HepG2 (cell line): ENCODE measurements at places on chromosomes 6 and 20.
A peak's percentile ranks its signal among the peaks of the same experiment; 100 is the strongest.

GRCh38 chr6:119237177-119237715 lies 112.3 kb downstream of the MAN1A1 start:
- no peak for DNase-seq

DNA sequence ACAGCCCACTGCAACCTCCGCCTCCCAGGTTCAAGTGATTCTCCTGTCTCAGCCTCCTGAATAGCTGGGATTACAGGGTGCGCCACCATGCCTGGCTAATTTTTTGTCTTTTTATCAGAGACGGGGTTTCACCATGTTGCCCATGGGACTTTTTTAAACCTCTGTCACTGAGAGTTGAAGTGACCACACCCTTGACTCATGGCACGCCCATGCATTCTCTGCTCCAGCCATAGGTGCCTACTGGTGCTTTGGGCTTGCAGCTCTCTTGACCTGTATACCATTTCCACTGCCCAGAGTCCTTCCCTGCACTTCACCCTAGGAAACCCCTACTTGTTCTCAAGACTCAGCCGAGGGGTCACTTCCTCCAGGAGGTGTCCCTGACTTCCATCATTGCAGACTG lies 2.4 kb upstream of the SCRT2 start:
- no peak for DNase-seq

DNA sequence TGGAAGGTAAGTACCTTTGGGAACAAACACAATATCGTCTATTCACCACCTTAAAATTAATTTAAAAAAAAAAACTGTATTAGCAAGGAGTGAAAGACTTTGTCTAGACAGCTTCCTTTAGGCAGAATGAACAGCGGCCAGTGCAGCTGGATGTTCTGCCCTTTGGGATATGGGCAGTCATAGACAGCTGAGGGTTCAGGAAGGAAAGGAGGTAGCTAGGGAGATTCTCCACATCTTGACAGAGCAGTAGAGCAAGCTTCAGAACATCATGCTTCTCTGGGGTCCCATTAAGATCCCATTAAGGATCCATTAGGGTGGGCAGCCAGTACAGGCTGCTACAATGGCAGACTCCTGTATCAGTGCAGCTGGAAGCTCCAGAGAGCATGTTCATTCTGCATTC lies 46.5 kb upstream of the PLCB4 start:
- no peak for DNase-seq

DNA sequence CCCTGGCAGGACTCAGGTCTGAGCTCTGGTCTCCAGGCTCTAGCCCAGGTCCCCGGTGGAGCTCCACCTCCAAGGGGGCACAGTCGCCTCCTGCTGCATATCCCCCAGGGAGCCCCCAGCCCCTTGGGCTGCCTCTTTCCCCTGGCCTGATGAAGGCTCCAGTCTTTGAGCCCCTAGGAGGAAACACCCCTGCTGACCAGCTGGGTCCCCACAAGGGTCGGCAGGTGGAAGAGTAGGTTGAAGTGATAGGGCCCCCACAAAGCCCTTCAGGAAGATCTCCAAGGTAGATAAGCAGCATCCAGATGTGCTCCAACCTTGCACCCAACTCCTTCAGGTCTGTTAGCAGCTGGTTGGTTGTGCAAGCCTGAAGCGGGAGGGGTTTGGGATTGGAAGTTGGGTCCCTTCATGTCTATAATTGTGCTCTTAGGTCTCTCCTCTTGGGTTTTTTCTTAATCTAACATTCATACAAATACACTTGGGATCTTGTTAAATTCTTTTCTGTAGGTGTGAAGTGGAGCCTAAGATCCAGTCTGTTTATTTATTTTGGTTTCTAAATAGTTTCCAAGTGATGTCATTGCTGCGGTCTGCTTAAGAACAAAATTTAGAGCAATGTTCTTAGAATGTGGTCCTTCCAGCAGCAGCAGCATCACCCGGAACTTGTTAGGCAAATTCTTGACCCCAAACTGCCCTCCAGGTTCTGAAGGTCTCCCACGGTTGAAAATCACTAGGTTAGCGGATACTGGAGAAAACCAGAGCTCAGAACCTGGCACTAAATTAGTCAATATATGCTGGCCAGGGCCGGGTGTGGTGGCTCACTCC lies 5.1 kb downstream of the UBE2C start:
- DNase-seq: no peak

DNA sequence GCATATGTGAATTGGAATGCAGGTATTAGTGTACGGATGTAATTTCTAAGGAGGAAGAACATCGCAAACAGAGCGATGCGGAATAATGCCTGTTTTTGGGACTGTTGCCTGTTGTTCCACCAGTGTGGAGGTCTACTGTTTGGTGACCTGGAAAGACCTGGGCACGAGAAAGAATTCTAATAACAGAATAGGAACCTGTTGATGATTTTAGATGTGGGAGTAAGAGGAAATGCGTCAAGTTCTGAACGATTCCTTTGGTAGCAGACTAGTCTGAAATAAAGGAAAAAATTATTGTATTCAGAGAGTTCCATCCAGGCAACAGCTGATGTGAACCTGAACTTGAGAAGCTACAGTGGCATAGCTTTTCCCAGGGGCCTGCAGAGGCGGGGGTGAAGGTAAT lies 192.1 kb downstream of the DTNBP1 start:
- no peak for DNase-seq

GRCh38 chr6:25068866-25069265 lies 133.1 kb upstream of the RIPOR2 start:
- no peak for DNase-seq

DNA sequence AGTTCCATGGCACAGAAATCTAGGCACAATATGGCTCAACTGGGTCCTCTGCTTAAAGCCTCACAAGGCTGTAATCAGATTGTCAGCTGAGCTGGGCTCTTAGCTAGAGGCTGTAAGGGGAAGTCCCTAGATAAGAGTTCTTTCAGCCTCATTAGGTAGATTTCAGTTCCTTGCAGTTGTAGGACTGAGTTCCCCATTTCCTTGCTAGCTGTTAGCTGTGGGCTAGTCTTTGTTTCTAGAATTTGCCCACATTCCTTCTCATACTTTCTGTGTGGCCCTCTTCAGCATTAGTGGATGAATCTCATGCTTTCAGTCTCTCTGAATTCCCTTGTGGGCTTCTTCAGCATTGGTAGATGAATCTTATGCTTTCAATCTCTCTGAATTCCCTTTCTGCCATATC lies 71.0 kb upstream of the MRAP2 start:
- DNase-seq: no peak

DNA sequence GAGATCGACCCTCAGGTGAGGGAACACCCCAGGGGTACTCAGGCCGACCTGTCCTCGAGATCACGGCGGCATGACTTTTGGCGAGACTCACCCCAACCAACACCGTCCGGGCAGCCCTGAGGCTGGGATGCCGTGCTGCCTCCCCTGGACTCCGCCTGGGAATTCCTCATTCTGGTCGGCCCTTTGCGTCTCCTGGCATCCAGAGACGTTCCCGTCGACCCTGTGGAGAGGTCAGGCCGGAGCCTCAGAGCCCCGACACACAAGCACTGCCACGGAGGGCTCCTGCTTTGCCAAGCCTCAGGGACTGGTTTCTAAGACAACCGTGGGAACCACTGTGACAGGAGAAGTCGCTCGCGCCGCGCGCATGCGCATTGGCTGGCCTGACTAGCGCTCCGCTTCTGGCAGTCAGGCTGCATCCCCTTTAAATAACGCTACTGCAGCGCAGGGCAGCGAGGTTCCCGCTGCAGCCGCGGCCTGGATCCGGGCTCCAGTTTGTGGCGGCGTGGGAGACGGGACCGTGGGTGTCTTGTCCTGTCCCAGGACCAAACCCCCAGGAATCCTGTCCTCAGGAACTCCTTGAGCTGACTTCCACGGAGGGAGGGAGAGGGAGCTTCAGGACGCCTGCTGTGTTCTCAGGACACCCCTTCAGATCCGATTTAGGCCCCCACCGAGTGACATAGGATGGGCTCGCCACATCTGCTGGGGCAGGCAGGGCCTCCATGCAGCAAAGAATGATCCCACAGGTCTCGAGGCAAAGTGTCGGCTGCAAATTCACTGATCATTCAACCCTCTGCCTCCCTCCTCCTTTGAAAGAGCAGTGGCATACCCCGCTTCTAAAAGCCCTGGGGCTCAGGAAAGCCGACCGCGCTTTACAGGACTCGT lies 163.2 kb upstream of the ZNF337 start:
- DNase-seq: peak; percentile 65

DNA sequence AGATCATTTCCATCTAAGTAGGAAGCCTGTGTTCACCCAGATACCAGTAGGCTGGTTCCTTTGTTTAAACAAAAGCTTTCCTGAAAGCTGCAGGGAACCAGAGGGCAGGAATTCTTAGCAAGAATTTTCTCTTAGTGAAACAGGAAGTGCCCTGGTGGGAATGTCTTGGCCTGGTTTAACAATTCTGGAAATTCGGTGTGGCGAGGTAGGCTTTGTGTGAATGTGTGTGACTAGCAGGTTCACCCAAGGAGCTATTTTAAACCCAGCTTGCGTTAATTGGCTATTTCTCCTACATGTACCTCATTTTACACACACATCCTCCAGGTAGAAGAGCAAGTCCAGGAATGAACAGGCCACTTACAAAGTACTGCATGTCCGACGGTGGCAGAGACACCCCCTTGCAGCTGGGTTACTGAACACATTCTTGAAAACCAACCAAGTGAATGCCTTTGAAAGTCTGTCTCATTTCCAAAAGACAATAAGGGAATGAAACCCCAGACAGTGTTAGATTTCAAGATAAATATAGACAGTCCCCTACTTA lies 64.6 kb downstream of the GFOD1 start:
- DNase-seq: no peak

DNA sequence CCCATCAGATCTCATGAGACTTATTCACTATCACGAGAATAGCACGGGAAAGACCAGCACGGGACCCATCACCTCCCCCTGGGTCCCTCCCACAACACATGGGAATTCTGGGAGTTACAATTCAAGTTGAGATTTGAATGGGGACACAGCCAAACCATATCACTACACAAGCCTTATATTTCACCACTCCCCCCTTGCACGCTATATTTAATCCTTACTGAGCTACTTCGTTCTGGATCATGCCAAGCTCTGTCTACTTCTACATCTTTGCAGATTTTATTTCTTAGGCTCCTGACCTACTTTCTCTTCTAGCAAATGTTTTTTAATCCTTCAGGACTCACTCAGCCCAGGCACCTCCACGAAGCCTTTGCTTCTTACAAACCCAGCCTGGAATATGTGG lies 452.6 kb upstream of the SOX4 start:
- no peak for DNase-seq

- DNase-seq: no peak
Observed at GRCh38 chr6:72746276-72746675, 124.4 kb downstream of the KCNQ5 start.

DNA sequence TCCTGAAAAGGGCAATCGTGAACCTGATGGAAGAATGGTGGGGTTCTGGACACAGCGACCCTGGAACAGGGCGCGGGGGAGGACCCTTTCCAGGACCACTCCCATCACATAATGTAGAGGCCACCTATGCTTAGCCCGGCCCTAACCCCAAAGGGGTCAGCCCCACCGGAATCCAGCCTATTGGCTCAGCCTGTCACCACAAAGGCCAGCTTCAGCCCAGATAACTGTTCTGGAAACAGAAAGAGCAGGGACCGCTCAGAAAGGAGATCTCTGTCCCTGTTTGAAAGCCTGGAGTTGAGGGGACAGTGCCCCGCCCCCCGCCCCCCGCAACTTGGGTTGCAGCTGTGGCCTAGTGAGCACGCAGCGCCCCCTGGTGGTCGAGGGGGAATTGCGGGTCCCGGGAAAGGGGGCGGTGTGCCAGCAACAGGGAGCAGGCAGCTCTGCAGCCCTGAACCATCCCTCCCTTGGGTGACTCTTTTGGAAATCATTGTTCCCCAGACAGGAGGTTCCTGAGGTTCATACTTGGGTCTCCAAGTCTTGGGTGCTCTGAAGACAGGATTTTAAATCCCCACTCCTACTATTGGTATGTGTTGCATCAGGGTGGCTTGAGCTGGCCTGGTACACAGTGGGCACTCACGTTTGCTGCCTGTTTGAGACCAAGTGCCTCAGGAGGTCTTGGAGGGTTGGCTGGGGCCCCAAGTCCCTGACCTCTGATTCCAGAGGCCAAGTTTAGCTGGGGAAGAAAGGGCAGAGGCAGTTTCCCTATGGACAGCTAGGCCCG lies 1.5 kb downstream of the SIGLEC1 start:
- DNase-seq: peak; percentile 46

GRCh38 chr6:41487860-41488432 lies 58.2 kb upstream of the FOXP4 start:
- no peak for DNase-seq

DNA sequence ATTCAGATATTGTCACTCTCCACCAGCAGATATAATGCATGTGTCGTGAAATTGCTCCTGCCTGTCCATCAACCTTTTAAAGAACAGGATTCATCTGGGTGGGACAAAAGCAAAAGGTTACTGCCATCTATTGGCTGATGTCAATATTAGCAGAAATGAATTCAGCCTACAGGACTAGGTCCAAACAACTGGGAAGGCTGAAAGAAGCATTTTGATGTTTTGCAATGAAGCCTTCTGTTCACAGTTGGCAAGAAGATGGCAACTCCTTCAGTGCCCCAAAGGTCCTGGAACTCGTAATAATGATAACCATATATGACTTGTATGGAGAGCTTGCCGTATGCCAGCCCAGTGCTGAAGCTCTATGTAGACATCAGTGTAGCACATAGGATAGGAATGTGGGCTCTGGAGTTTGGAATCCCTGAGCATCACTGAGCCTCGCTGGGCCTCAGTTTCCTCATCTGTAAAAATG lies 7.5 kb downstream of the BCAS1 start:
- DNase-seq: peak; percentile 70

- DNase-seq: no peak
Observed at GRCh38 chr6:147825848-147826247, 317.4 kb downstream of the SAMD5 start.

DNA sequence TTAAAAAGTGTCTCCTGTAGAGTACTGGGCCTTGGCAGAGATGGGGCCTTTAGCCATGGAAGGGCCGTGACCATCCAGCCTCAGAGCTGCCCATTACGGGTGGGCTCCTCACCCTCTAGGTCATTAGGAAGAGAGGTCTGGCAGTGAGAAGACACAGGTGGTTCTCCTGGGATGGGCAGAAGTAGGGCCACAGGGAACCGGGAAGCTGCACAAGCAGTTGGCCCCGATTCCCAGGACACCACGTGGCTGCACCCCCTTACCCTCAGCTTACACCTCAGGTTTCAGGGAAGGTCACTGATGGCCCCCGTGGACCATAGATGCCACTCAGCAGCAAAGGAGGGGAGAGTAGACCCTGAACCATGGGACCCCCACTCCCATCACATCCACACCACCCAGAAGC lies 1.6 kb downstream of the RAET1G start:
- DNase-seq: no peak

DNA sequence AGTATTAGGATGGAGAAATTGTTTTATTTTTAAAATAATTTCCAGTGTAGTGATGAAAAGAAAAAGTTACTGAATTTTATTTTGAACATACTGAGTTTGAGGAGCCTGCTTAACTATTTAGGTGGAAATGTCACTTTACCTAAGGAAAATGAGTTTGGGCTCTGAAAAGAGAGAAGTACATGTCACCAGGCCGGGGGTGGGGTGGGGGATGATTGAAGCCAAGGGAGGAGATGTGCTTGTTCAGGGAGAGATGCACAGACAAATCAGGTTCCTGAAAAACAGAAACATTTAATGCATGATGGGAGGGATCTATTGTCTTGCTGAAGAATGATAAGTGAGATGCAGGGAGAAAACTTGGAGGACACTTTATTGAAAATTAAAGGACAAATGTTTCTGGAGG lies 71.3 kb downstream of the PLCB1 start:
- DNase-seq: no peak
